ENCODE measurements at places on chromosomes 16 and 17.

GRCh38 chr17:79654960-79655382 lies 44.1 kb upstream of the RBFOX3 start:
- DNase-seq, result no peak

DNA sequence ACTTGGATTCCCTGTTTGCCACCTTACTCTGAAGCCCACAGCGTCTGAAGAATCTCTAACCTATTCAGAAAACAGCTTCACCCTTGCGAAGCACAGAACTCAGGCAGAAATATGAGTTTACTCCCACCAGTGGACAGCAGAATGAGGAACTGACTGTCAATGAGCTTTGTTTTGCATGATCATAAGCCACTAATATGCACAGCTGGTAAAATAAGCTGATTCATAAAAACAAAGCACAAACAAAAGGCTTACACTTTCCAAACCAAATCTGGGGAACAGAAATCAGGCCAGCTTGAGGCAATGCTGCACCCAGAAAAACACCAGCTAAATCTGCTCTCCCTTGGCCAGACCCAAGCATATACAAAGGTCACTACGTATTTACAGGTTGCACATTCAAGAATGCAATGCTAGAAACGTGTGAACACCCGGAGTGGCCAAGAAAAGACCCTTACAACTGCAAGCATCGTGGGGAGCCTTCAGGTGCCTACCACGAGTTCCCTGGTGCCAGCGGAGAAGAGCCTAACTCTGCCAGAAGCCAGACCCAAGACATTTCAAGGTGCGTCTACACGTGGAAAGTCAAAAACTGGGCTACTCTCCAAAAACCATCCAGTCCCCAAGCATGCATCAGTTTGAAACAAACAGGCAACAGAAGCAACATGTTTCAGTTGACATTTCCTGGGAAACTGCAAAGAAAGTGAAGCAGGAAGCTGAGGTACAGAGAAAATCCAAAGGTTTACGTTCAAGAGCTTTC lies 207.1 kb downstream of the ZFHX3 start:
- DNase-seq, result no peak

DNA sequence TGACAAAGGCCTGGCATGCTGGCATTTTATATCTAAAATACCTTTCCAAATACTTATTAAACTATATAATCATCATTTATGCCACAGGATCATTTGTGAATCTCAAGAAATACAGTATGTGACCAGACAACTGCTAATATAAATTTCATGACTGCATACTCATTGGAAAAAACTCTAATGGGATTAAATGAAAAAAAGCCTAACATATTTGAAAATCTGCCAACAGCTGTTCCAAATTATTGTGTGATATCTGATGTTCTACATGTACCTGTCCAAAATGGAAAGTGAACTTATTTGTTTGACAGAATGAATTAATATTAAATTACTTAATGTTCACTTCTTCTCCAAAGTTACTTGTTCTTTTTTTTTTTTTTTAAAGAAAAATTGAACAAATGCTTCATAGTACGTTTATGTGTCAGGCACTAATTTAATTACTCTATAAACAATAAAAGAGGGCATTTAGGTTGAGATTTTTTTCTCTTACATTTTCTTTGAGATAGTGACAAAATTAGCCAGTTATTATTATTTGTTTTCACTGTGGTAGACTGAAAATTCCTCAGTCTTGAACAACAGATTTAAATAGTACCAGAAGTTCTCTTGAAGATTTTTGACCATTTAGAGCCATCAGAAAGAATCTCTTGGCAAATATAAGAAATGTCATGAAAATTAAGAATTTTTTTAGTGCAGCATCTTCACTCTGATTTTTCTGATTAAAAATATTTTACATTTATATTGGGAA lies 114.0 kb downstream of the FTO start:
- no peak for DNase-seq

DNA sequence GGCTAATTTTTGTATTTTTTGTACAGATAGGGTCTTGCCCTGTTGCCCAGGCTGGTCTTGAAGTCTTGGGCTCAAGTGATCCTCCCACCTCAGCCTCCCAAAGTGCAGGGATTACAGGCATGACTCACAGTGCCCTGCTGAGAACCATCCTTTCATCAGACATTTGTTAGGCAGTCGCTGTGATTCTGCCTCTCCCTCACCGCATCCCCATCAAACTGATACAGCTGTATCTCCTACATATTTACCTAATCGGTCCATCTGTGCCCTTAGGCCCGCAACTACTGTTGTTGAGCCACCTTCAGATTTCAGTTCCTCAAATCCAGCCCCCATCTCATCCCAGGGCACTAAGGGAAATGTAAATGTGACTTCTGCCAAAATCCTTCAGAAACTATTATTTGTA lies 2.0 kb upstream of the SLC43A2 start:
- no peak for DNase-seq

DNA sequence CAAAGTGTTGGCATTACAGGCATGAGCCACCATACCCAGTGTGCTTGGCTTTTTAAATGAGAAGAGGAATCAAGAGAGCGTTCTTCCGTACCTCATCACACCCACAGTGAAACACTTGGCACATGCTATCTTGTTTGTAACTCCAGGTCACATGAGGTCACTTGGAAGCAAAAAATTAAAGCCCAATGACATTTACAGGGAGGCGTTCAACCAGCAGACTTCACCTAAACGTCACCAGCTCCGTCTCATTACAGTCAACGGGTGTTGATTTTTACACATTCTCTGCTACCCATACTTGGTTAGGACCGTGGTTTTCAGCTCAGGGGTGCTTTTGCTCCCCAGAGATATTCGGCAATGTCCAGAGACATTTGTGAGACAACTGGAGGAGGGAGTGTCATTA lies 127.0 kb downstream of the XYLT1 start:
- no peak for DNase-seq

- DNase-seq, result no peak
These were observed 2.5 kb downstream of the KRT32 start for GRCh38 chr17:41464682-41465081.

GRCh38 chr17:55056526-55056925 lies 88.0 kb downstream of the STXBP4 start:
- no peak for DNase-seq

- DNase-seq, result no peak
These were observed 45.9 kb downstream of the SLC6A2 start for GRCh38 chr16:55701442-55702319.

DNA sequence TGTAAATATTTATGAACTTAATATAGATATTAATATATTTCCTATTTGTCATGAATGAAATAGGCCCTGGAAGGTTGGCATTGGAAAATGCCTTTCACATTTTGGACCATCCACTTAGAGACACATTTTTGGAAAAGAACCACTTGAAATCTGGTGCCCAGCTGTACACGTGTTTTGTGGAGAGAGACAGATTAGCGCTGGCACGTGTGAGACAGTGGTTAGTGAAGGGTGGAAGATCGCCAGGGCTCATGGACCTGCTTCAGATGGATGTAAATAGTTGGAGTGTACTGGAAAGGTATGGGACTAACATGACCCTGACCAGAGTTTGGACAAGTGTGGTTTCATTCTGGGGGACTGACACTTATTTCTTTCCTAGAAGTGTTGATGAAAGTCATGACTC lies 222.9 kb downstream of the PRKCA start:
- DNase-seq, result no peak

GRCh38 chr16:47644166-47644565 lies 183.0 kb downstream of the PHKB start:
- DNase-seq, result no peak

GRCh38 chr16:75750528-75750927 lies 24.2 kb upstream of the CPHXL start:
- no peak for DNase-seq

DNA sequence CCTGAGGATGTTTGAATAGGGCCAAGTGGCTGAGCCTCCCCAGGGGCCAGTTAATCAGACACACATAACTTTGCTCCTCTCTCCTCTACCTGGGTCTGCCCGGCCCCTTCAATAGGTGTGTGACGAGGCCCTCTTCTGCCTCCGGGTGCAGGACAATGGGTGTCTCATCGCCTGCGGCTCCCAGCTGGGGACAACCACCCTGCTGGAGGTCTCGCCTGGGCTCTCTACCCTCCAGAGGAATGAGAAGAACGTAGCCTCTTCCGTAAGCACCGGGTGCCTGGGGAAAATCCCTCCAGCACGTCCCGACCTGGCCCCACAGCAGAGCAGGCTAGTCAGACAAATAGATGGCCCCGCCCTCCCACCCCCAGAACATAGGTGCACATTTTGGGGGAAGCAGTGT lies 16.1 kb upstream of the KIF19 start:
- DNase-seq, result no peak

DNA sequence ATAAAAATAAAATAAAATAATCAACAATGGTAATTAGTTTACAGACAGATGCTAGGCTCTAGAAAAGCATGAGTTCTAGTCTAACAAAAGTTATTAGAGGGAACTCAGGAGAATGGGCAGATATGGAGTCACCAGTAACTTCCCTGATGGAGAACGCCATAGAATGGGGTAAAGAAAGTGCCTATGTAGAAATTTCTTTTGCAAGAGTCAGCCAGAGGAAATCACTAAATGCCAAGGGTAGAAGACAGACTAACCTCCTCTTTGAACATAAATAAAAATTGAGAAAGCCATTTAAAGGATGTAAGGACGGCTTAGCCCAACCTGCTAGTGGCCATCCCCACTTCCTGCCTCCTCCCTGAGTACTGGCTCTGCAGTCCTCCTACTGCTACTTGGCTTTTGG lies 141.6 kb downstream of the VPS53 start:
- no peak for DNase-seq

DNA sequence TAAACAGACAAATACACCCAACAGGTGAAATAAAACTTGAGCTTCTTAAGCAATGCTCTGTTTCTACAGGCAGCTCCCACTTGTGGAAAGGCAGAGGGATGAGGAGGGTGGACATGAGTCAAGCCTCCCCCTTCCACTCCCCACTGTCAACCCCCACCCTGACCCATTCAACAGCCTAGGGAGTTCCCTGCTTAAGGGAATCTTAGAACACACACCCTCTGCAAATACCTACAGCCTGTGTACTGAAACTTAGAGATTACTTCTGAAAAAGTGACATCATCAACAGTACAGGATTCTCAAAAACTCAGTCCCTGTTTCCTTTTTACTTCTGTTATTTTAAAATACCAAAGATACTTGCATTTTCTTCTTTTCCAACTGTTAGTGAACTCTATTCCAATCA lies 345.4 kb downstream of the SOX9 start:
- DNase-seq, result no peak

DNA sequence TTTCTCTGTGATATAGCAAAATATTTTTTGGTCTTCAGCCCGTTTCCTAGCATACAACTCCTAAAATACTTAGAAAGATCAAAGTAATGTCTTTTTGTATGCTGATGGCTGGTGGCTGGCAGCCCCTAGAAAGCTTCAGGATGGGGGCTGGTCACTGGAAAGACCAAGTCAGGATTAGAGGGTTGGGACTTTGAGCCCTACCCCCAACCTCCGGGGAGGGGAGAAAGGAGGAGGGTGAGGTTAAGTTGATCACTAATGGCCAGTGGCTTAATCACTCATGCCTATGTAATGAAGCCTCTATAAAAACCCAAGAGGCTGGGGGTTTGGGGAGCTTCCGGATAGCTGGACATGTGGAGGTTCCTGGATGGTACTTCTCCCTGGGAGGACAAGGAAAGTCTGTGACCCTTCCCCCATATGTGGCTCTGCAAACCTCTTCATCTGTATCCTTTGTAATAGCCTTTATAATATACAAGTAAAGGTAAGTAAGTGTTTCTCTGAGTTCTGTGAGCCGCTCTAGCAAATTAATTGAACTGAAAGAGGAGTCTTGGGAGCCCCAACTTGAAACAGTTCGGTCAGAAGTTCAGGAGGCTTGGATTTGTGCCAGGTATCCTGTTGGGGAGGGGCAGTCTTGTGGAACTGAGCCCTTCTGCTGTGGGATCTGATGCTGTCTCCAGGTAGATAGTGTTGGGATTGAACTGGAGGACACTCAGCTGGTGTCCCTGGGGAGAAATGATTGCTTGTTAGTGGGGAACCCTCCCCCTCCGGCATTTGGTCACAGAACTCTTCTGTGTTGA lies 3.5 kb downstream of the SLC7A6 start:
- DNase-seq, result no peak

Measured in activated CD8-positive, alpha-beta memory T cell treated with anti-CD3 and anti-CD28 coated beads for 4 hours (primary cell).